Right ventricle myocardium superior (tissue), 1 donor: ENCODE measurements at places on chromosomes 6 and 20.

- DNase-seq, result no peak
These were observed 84.4 kb downstream of the SLX4IP start for GRCh38 chr20:10519361-10520046.

GRCh38 chr20:21503345-21503744 lies 10.5 kb downstream of the NKX2-2 start:
- no peak for DNase-seq

- DNase-seq, result no peak
These were observed 240.6 kb downstream of the FOXC1 start for GRCh38 chr6:1850121-1850839.

- no peak for DNase-seq
These were observed 3.0 kb upstream of the ZBTB24 start for GRCh38 chr6:109486068-109486467.

DNA sequence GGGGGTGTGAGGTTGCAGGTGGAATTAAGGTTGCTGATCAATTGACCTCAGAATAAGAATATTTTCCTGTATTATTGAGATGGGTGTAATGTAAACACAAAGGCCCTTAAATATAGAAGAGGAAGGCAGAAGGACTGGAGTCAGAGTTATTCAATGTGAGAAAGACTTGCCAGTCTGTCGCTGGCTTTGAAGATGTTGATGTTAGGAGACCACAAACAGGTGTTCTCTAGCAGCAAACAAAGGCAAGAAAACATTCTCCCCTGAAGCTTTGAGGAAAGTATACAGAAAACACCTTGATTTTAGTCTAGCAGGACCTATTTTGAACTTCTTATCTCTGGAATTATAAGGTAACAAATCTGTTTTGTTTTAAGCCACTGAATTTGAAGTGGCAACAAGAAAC lies 138.9 kb upstream of the PTPRK start:
- no peak for DNase-seq

DNA sequence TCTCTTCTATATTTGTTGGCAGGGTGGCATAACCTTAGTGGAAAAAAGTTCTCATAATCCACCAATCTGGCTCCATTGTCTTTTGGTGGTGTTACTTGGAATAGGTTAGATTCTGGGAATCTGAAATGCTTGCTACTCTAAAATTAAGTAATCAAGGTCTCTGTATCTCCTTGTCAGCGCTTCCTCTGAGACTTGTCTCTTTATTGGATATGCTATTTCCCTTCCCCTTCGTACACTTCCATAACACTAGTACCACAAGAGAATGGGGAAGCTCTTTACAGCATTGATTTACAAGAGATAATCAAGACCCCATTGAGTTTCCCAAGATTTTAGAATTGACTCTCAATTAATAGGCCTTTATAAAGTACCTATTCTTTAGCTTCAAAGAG lies 280.2 kb downstream of the ADGB start:
- no peak for DNase-seq

DNA sequence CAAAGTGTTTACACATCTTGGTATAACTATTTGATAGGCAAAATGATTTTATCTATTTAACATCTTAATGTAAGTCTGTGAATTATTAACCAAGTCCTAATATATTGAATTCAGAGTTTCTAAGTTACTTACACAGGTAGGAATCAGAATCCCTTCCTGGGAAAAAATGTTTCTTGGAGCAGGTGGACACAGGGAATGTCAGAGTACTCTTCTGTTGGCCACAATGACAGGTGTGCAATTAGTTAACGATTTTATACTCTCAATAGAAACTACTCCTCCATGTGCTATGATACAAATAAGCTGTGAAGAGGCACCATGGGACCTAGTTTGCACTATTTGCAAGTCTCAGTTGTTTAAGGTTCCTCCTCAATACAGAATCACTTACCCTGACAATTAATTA lies 821 bp upstream of the TAAR5 start:
- DNase-seq, result no peak

DNA sequence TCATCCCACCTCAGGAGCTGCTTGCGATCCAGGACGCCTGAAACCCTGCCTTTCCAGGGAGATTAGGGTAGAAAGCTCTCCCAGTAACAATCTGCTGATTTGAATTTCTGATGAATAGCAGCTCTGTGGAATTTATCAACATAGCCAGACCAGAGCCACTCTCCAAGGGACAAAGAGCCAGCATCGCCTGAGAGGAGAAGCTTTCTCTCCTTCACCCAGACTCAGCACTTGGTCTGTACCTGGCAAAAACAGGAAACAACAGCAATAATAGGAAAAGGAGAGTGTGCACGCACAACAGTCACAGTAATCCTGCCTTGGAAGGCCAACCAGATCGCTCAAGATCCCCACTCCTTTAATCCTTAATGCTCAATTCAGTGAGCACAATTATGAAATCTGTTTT lies 22.3 kb upstream of the ROS1 start:
- no peak for DNase-seq

GRCh38 chr20:8036771-8037170 lies 17.2 kb upstream of the TMX4 start:
- no peak for DNase-seq

DNA sequence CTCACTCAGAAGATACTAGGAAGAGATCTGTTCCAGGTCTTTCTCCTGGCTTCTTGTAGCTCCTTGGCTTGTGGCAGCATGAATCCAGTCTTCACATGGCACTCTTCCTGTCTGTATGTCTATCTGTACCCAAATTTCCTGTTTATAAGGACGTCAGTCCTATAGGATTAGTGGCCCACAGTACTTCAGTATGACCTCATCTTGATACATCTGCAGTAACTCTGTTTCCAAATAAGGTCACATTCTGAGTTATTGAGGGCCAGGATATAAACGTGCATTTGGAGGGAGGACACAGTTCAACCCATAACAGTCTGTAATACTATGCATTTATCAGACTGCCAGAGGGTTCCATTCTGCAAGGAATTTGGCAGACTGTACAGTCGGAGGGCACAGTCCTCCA lies 57.6 kb upstream of the DYNLRB1 start:
- no peak for DNase-seq

GRCh38 chr6:14802514-14803160 lies 443.2 kb upstream of the JARID2 start:
- no peak for DNase-seq

- DNase-seq, result no peak
These were observed 86.3 kb upstream of the IRAK1BP1 start for GRCh38 chr6:78781001-78781400.

- DNase-seq, result no peak
These were observed 15.5 kb downstream of the SIM1 start for GRCh38 chr6:100449239-100449691.
